NCI-H1048 (cell line): ENCODE measurements at places on chromosomes 16 and 17.

- no peak for DNase-seq
These were observed 121.9 kb upstream of the HS3ST2 start for GRCh38 chr16:22692034-22692433.

GRCh38 chr16:14366974-14367707 lies 262.9 kb downstream of the PARN start:
- DNase-seq = no peak

GRCh38 chr16:85880861-85881260 lies 18.1 kb upstream of the IRF8 start:
- DNase-seq = no peak

- no peak for DNase-seq
These were observed 273.1 kb downstream of the PHKB start for GRCh38 chr16:47734081-47734857.

- DNase-seq = no peak
These were observed 14.7 kb upstream of the WFIKKN2 start for GRCh38 chr17:50820651-50821050.

DNA sequence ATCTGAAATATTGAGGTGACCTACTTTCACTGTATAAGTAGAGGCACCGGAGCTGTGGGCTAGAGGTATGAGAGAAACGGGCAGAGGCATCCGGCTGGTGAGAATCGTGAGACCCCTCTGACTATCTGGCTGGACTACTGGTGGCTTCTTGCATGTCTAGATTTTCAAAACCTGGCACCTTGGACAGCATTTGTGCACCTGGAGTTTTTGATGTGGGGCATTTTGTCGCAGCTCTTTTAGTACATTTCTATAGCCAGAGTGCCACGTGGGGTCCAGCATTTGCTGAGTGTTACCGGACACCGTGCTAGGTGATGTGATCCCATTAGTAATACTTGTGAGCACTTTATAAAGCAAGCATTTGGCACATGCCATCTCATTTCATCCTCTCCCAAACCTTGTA lies 32.6 kb upstream of the SHISA9 start:
- no peak for DNase-seq

DNA sequence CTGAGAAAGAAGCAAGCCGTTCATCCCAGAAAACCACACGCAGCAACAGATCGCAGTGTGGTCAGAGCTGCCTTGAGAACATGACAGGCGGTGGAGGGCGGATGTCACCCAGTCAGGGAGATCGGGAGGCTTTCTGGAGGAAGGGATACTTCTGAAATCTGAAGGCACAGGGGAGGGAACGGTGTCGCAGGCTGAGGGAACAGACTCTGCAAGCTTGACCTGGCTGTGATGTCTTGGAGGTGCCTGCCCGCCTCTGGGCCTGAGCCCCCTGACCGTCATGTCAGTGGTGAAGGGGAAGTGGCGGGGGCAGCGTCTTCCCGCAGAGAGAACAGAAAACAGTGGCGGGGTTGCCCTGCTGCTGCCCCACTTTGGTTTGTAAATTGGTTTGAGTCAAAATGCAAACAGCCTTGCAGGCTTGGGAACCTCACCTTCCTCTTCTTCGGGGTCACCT lies 8.1 kb upstream of the ATP2A3 start:
- DNase-seq = no peak

- DNase-seq = no peak
These were observed 12.7 kb upstream of the STAC2 start for GRCh38 chr17:39238311-39238972.

DNA sequence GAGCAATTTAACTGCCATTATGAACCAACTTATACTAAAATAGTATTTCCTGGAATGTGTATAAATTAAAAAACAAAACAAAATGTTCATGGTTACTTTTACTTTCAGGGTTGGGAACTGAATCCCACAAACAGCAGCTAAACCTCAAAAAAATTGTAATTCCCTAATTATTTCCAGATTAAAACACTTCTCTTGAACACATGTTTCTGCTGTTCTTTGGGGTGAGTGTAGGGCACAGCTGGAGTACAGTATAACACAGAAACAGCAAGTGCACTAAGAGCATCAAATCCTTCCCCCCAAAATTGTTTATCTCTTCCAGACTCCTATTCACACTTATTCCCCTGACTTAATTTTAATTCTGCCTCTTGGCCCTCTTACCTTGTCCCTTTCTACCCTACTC lies 56.4 kb downstream of the KANSL1 start:
- no peak for DNase-seq

DNA sequence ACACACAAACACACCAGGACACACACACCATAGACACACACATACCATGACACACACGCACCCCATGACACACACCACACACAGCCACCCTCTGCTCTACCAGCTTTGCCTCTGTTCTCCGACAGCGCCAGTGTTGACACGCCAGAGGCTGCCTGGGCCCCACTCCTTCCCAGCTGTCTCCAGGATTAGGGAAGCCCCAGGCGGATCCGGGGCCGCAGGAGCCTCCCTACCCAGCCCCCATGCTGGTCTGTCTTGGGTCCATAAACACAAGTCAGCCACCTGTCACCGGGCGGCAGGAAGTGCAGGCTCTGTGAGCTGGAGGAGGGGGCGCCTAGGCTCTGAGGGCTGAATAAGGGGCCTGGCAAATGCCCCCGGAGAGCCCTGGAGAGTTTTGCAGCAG lies 10.5 kb downstream of the TBC1D16 start:
- DNase-seq = no peak

- DNase-seq = no peak
These were observed 50.8 kb downstream of the DNAH17 start for GRCh38 chr17:78526231-78527025.
